ENCODE measurements at places on chromosomes 12 and 14.
A peak's percentile ranks its signal among the peaks of the same experiment; 100 is the strongest.

- no peak for DNase-seq
Observed at GRCh38 chr12:6426882-6427671, 17.7 kb upstream of the CD27 start.

DNA sequence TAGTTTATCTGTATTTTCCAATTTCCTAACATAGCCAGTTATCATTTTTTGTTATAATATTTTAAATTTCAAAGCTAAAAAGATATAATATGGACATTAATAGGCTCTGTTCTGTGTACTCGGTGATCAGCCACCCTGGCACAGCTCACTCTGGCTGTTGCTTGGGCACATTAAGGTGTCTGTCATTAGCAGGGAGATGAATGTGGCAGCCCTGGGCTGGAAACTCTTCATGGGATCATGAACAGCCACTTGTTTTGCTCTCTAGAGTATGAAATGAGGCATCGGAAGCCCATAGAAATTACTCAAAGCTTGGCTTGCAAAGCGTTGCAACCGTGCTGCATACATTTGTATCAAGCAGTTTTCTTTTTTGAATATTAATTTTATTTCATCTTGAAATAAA, 233.2 kb downstream of the DACT1 start:
- DNase-seq = no peak

GRCh38 chr12:3951380-3952135, 78.4 kb upstream of the PARP11 start:
- no peak for DNase-seq

DNA sequence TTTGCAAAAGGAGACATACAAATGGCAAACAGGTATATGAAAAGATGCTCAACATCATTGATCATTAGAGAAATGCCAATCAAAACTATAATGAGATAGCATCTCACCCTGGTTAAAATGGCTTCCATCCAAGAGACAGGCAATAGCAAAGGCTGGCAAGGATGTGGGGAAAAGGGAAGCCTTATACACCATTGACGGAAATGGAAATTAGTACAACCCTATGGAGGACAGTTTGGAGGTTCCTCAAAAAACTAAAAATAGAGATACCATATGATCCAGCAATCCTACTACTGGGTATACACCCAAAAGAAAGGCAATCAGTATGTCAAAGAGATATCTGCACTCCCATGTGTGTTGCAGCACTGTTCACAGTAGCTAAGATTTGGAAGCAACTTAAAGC, 17.3 kb upstream of the CKAP4 start:
- DNase-seq = no peak

- no peak for DNase-seq
Observed at GRCh38 chr12:20451761-20452160, 83.4 kb downstream of the PDE3A start.

- DNase-seq = peak; percentile 39
Observed at GRCh38 chr12:23964812-23965211, 15.3 kb upstream of the SOX5 start.

DNA sequence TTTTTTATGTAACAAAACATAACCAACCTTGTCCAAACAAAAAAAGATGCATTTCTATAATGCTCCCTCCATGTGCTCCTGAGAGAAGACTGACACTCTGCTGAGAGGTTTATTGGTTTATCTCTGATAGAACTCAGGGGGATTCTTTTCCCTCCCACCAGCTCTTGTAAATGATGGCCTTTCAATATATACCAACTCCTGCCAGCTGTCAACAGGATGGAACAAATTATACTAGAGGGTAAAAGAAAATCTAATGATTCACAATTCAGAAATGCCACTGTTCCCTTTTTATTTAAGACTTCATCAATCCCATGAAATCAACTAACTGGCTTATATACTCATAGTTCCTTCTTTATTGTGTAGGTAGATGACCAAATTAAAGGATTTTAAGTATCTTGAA, 25.4 kb downstream of the PSMC1 start:
- DNase-seq = no peak

GRCh38 chr14:32453857-32454810, 125.0 kb downstream of the AKAP6 start:
- no peak for DNase-seq
